Adrenal gland (tissue), 19 donors: ENCODE measurements at places on chromosomes 11 and 22.

DNA sequence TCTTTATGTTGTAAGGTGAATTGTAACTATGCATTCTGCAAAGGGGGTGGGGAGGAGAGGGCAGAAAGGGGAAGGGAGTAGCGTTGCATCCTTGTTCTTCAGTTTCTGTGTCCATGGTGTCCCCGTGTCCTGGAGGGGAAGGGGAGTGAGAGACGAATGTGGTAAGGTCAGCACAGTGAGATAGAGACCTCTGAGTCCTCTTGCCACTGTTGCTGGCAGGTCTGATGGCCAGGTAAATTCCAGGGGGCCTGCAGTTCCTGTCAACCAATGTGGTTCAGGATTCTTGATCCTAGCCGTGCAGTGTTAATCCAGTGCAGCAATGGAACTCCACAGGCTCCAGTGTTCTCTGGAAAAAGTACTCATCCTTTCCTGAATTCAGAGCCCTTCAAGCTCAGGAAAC lies 14.6 kb upstream of the ADSL start:
- no peak for DNase-seq

DNA sequence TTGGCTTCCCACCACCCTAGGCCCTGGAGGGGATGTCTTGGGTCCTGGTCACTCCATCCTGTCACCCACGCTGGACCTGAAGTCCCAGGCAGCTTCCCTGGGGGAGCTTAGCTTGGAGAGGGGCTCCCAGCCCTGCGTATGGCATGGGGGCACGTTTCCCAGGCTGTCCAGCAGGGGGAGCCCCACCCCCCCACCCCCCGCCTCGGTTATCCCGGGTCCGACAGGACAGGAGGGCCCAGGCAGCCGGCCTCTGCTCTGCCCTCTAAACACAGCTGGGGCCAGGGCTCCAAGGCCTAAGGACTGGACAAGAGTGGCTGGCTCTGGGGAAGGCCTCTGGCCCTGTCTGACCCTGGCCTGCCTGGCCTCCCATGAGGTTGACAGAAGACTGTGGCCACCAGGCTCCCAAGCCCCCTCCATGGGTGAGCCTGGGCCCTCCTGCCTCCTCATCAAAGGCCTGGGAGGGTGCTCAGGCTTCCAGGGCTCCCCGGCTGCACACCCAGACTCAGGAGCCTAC lies 104.8 kb downstream of the NECTIN1 start:
- no peak for DNase-seq

- DNase-seq, result peak; percentile 16
These were observed 4.3 kb upstream of the ACR start for GRCh38 chr22:50733521-50734342.

- no peak for DNase-seq
These were observed 46.4 kb downstream of the RAB30 start for GRCh38 chr11:83025267-83025704.

- DNase-seq, result no peak
These were observed 1041.1 kb downstream of the JRKL start for GRCh38 chr11:97430877-97431276.

DNA sequence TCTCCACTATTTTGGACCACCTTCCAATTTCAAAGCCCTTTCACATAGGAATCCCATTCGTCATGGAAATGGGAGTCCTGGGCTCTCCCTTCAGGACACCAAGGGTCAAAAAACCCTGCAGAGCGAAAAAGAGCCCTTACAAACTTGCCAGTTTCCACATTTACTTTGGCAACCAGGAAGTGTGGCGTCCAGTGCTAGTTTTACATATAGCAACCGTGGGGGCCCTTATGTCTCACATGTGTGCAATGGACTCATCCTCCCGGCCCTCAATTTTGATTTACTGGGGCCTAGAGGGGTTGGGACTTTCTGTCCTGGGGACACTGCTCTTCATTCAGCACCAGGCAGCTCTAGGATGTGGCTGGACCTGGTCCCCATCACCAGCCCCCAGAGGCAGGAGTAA lies 33.7 kb downstream of the DAGLA start:
- no peak for DNase-seq

GRCh38 chr11:134253188-134253993 lies at the start of the genes ACAD8 and THYN1:
TSS of gene ACAD8 (plus strand) at chr11:134253568. CDS start at chr11:134253601, 33 bp downstream.
TSS of gene THYN1 (minus strand) at chr11:134253352. CDS start at chr11:134252882, 470 bp downstream.
- DNase-seq, result peak; percentile 96

GRCh38 chr22:28112548-28113043 lies 193.5 kb upstream of the PITPNB start:
- no peak for DNase-seq

GRCh38 chr11:127057126-127057525 lies 56.6 kb upstream of the KIRREL3 start:
- no peak for DNase-seq

DNA sequence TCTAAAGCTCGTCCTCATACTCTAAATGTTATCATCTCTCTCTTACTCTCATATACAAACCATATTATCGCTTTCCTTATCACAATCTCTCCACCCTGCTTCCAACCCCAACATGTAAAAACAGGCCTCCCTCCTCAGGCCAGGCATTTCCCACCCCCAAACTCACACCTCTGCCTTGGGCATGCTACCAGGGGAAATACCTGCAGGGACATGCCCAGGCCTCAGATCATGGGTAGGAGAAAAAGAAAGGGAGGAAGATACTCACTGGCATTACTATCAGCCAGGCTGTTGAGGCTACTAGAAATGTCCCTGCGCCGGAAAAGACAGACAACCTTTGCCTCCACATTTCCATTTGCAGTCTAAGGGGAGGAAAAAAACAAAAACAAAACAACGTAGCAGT lies 1.8 kb downstream of the MTA2 start:
- DNase-seq, result no peak

DNA sequence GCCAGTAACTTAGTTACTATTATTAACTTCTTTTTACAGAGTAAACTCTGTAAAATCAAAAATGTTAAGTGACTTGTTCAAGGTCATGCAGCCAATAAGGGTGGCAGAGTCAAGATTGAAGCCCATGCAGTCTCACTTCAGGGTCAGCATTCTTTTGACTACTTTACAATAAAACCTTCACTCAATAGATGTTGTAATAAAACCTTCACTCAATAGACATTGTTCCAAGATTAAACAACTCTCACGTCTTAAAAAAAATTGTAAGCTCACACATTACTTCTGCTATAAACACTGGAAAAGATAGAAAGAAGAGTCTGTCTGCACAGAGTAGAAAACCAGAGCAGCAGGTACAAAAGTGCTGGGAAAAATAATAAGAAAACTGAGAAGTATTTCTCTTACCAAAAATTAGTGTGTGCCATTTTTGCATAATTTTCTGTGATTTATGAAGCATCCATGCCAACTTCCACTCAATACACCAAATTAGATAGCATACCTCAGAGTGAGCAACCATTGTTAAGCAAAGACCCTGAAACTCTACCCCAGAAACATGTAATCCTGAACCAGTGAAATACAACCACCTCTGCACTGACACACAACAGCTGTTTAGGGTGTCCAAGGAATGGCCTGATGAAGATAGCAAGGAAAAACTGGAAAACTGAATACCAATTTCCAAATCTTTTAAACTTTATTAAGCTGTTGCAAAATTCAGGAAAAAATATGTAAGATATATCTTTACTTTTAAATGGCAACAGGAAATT lies 4.9 kb upstream of the SOX6 start:
- no peak for DNase-seq

GRCh38 chr22:49918911-49919881 lies 762 bp downstream of the CRELD2 start:
- no peak for DNase-seq

GRCh38 chr11:65639623-65640482 lies 2.0 kb downstream of the SIPA1 start:
- DNase-seq, result peak; percentile 80

GRCh38 chr11:45930031-45930794 lies 7.8 kb downstream of the LARGE2 start:
- peak; percentile 31 for DNase-seq
